ENCODE measurements at places on chromosomes 6 and 20.

GRCh38 chr20:33445881-33446625 lies 2.5 kb upstream of the SNTA1 start:
- DNase-seq = no peak

GRCh38 chr20:63194007-63194796 lies 21.7 kb downstream of the YTHDF1 start:
- no peak for DNase-seq

- DNase-seq = no peak
Observed at GRCh38 chr6:3446184-3446583, 10.7 kb downstream of the SLC22A23 start.

DNA sequence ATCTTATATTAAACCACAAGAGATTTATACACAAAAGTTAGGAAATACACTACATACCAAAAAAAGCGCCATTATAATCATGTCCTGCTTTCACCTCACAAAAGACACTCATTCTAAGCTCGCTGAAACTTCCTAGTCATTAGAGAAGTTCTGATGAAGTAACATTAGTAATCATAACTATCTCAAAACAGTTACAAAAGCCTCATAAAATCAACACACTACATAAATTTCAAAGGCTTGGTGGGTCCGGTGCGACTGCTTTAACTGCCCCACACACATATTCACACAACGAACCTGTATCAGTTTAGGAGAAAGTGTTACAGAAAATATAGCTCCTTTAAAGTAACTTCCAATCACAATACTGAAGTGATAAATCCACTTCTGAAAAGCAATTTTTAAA lies 1.9 kb downstream of the PHIP start:
- peak; percentile 5 for DNase-seq

DNA sequence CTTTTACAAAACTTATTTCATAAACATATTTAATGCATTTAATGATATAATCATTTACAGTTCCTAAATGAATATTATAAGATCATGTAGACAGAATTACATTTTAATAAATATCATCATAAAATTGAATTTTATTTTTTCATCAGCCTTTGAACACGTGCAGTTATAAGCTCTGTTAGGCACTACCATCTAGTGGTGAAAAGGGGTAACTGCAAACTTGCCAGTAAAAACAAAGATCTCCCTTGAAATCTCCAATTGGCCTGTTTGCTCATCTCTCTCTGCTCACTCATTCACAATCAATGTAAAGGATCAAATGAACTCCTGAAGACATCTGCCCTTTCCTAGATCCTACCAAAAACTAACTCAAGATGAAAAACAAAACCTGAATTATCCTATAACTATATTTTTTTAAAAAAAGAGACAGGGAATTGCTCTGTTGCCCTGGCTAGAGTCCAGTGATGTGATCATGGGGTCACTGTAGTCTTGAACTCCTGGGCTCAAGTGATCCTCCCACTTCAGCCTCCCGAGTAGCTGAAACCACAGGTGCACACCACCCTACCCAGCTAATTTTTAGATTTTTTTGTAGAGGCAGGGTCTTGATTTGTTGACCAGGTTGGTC lies 31.7 kb downstream of the SAMHD1 start:
- peak; percentile 81 for DNase-seq

DNA sequence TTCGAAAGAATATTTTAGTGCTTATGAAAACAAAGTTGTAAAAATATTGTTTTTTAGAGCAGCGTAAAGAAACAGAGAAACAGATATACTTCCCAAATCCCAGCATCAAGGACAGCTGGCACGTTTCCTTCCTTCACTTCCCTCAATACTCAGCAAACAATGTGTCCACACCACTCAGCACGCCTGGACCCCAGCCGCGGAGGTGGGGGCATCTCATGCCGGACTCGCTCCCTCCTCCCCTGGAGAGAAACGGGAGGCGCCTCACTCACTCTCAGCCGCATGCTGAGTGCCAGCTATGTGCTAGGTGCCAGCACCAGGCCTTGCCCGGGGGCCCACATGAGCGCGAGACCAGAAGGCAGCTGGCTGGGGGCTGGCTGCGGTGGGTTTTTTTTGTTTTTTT lies 34.7 kb downstream of the SLC2A4RG start:
- peak; percentile 66 for DNase-seq

- no peak for DNase-seq
Observed at GRCh38 chr6:111444794-111445193, 38.2 kb downstream of the REV3L start.

DNA sequence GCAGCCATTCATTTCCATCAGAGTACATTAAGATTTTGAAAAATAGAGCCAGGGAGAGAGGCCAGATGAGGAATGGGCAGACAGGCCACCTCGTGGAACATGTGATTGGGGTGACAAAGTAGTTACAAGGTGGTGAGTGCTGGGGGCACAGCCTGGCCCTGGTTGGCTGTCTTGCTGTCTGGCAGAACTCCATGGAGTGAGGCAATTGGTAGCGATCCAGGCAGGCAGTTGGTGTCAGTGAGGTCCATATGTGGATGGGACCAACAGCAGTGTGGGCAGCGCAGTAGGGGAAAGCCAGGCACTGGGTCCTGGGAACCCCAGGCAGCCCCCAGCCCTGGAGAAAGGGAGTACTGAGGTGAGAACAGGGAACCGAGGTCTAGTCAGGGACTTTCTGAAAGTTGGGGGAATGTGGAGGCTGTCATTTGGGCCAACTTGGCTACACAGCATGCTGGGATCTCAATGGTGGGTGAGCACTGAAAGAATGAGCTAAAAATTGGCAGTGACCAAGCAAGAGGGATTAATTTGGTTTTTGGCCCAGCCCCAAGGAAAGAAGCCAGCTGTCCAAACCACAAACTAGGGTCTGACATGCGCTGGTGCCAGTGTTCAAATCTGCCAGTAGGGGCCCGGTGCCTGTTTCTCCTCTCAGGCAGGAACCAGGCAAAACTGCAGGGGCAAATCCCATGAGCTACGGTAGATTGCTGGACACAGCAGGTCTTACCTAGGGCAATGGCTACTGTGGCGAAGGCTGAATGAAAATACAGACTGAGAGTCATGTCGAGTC lies 61.4 kb upstream of the E2F3 start:
- no peak for DNase-seq

DNA sequence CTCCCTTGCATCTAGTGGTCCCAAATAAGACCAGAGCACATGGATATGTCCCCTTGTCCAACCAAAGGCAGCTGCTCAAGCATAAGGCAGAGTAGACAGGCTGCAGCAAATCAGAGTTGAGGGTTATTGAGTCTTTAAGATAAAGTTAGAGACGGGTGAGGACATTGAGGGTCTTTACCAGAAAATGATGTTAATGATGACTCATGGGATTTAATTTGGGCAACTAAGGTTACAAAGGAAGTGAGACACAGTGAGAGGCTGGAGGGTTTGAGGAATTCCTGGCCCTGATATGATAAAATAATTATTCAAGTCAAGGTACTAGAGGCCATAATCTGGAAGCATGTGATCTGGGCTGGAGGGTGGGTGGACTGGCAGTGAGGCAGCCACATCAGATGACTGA lies 133.6 kb downstream of the ALDH8A1 start:
- DNase-seq = no peak

DNA sequence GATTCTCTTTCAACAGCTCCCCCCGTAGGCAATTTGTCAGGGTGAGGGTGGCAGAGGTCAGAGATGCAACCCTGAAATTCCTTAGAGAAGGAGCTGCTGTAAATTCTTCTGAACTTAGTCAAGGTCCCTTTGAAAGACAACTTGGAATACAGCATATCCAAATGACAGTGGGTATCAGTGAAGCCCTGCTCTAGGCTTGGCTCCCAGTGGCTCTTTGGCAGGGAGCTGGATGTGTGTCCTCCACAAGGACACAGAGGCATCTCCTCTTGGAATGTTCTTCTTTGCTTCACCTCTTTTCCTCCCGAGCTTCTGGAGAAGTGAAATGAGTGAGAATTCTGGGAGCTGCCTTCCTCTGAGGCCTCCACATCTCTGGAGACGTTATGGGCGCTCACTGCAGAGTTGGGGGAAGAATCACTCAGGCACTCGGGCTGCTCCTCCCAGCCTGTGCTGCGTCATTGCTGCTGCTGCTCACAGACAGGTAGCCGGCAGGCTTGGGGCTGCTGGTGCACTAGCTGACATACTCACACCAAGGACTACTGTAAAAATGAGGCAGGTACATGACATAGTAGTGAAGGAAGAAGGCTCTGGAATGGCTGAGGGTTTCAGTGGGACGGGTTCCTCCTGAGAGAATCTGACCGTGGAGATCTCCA lies 34.1 kb downstream of the DYNLT1 start:
- no peak for DNase-seq

DNA sequence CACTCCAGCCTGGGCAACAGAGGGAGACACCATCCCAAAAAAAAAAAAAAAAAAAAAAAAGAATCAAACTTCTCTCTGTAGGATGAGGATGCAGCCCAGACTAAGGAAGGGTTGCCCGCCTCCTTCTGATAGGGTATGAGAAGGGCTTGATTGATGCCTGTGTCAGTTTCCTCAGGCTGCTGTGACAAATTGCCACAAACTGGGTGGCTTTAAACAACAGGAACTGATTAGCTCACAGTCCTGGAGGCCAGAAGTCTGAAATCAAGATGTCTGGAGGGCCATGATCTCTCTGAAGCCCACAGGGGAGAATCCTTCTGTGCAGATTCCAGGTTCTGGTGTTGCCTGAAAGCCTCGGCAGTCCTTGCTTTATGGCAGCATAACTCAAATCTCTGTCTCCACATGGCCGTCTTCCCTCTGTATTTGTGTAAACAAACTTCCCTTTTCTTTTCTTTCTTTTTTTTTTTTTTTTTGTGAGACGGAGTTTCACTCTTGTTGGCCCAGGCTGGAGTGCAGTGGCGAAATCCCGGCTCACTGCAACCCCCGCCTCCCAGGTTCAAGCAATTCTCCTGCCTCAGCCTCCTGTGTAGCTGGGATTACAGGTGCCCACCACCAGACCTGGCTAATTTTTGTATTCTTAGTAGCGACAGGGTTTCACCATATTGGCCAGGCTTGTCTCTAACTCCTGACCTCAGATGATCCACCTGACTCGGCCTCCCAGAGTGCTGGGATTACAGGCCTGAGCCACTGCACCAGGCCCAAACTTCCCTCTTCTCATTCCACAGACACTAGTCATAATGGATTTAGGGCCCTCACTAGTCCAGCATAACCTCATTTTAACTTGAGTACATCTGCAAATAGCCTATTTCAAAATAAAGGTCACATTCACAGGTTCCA lies 11.2 kb upstream of the CDK19 start:
- no peak for DNase-seq

GRCh38 chr6:120938164-120938875 lies 396.0 kb downstream of the TBC1D32 start:
- no peak for DNase-seq

DNA sequence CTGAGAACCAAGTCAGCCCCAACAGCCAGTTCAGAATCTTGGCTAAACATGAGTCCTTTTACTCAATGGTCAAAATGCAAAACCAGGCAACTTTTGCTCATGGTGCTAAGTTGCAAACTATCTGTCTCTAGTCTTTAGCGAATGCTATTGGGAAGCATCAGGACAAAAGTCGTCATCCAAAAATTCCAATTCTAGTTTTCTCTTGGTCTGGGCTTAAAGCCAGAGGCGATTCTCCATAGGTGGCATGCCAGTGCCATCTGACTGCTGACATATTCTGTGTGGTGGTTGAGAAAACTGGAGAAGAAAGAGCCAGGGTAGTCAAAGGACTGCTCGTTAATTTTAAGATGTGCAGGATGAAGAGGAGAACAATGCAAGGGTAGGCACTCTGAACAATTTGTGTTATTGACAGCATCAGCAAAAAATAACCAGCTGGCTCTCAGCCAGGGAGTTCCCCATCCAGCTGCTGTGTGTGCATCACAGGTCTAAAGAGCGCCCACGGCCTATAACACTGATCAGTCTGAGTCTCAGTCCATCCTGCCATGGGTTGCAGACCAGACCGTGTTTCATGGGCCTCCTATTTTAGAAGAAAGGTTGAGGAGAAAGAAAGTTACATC lies 313.6 kb downstream of the ALDH8A1 start:
- DNase-seq = no peak

DNA sequence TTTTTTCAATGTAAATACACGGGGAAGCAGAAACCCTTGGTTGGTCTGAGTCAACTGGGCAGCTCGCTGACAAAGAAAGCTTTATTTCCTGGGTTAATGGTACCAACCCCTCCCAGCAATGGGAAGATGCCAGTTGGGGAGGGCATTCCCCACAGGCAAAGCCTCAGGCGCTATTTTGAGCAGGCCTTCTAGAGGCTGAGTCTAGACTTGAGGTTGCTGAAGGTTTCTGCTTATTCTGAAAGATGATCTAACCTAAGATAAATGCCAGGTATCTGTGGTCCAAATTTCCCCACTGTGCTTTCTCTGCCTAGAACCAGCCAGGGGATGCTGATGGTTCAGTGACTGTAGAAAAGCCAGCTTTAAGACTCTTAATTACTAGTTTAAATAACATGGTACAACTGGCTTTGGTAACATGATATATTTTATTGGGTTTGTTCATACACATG lies 172.5 kb upstream of the JARID2 start:
- no peak for DNase-seq

DNA sequence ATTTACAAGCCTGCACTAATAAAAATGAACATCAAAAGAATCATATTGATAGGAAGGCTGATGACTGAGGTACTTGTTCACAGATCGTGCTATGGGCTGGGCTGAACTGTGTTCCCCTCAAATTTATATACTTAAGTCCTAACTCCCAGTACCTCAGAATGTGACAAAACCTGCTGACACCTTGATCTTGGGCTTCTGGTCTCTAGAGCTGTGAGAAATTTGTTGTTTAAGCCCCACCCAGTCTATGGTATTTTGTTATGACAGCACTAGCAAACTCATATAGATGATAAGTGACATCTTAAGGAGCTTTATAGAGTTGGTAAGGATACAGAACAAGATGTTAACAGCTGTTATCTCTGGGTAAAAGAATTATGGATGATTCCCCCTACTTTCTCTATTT lies 13.8 kb downstream of the UBE2V1 start:
- no peak for DNase-seq

DNA sequence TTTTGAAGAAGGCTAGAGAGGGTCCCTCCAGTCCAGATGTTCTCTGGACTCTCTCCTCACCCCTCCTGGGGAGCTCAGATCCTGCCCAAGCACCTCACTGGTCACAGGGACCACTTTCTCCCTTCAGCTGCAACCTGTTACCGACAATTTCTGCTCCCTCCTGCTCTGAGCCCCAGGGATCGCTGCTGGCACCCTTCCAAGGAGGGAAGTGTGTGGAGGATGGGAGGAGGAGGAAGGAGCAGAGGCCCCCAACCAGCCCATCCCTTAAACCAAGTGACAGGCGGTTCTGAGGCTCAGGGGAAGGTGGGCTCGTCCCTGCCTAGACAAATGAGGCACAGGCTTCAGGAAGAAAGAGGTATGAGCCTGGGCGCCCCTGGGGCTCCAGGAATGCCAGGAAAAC lies 13.9 kb downstream of the PMEPA1 start:
- no peak for DNase-seq

DNA sequence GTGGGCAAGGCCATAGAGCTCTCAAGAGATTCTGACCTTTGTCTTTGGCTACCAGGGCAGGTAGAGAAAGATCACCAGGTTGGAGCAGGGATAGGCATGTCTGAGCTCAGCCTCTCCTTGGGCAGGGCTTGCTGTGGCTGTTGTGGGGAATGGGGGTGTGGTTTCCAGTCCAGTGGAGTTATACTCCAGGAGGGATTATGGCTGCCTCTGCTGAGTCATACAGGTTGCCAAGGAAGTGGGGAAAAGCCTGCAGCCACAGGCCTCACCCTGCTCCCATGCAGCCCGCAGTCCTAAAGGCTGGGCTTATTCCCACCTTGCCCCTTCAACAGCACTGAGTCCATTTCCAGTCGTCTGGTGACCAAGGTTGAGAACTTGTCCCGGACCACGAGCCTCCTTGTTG lies 21.9 kb downstream of the MEP1A start:
- no peak for DNase-seq

- peak; percentile 21 for DNase-seq
Observed at GRCh38 chr6:56357616-56358373, 110.4 kb upstream of the COL21A1 start.

Measured in GM03348 (cell line).